ENCODE measurements at places on chromosomes 4 and X.

DNA sequence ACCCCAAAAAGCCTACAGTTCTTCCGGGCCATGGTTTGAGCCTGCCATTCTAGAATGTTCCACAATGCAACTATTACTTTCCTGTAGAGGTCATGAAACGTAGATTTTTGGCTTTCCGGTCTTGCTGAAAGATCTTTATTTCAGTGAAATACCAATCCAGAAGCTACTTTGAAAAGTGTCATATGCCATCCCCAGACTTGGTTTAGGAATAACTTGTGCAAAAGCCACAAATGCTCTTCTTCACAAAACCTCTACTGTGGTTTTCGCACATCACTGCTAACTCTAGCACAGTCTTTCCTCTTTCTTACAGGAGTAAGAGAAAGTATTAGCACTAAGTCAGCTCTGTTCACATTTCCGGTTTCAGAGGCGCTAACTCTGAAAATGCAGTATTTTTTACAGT, 12.7 kb upstream of the CD40LG start:
- no peak for DNase-seq

GRCh38 chrX:68938244-68939004, 109.6 kb downstream of the EFNB1 start:
- DNase-seq: no peak

- no peak for DNase-seq
These were observed 15.7 kb downstream of the ARMCX6 start for GRCh38 chrX:101602077-101602476.

DNA sequence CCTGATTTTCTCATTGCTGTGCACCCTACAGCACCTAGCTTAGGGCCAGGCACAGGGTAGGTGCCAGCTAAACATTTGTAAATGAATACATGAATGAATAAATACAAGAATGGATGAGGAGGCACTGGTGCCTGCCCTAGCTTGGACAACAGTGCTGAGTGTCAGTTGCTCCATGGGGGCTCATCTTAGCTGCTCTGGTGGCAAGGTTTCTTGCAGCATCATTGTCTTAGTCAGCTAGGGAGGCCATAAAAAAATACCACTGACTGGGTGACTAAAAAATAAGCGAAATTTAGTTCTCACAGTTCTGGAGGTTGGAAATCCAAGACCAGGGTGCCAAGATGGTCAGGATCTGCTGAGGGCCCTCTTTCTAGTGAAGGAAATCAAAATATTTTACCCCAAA, 31.2 kb downstream of the TMEM31 start:
- no peak for DNase-seq

DNA sequence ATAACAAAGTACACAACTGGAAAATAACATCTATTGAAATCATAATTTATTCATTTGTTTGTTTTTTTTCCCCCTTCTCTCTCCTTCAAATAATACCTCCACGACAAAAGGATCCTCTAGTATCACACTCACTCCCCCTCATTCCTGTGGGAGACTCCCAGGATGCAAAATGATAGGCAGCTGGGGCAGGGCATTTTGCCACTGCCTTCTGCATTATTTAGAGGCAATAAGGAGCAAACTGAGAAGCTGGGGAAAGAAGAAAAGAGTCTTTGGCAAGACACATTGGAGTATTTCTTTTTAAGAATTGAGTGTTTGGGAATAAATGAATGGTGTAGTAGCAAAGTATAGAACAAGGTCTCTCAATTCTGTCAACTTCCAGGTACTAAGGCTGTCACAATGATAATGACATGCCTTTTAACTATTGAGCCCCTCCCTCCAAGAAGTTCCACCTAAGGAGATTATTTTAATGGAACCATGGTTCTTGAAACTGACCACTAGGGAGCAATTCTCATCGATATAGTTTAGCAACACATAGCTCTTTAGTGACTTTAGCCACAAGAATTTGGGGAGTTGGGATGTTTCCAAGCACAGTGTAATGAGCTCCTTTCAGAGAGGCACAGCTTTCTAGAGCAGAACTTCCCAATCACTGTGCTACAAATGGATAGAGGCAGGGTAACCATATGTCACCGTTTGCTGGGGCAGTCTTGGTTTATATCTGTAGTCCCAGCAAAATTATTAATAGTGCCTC, 303.3 kb downstream of the FRMPD4 start:
- no peak for DNase-seq

Data from Right ventricle myocardium inferior (tissue), 1 donor.